ENCODE measurements at places on chromosomes 7 and 10.

- DNase-seq = no peak
Observed at GRCh38 chr10:80281292-80281691, 8.2 kb downstream of the MAT1A start.

DNA sequence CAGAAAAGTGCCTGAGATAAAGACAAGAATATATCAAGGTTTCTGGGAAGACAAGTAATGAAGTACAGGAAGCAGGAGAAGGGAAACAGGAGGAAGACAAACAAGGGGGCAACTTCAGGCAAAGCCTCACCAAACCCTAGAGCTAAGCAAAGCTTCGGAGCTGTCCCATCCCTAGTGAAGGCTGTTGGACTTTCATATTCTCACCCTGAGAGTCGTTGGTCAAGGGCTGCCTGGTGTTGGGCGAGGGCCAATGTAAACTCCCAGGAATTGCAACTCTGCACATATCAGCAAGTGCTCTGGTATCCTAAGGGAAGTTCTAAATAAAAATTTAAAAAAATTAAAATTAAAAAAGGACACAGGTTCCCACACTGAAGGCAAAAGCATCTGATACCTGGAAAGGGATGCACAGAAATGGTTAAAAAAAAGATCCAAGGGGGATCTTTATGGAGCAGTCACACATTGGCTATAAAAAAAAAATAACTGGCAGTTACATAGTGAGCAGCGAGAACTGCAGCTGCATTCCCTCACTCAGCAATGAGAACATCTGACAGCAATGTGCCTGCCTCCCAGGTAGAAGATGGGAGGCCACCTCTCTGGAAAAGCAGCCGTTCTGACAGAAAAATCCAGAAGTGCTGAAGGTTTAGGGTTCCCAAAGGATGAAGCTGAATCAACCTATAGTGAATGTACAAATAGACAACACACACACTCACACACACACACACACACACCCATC, 304.7 kb downstream of the WDR11 start:
- DNase-seq = no peak

DNA sequence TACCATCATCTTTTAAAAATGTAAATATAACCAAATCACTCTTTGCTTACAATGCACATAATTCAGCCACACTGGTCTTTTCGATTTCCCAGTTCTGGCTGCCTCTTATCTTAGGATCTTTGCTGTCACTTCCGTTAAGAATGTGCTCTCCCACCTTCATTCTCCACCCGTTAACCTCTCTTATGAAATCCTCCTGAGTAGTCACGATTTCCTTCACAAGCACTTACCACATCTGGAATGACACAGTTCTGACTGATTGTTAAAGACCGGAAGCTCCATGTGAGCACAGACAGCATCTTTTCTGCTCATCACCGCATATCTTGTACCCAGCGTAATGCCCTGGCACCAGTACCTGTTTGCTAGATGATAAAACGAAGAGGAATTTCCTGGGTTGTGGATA, 84.3 kb downstream of the CUL2 start:
- no peak for DNase-seq

DNA sequence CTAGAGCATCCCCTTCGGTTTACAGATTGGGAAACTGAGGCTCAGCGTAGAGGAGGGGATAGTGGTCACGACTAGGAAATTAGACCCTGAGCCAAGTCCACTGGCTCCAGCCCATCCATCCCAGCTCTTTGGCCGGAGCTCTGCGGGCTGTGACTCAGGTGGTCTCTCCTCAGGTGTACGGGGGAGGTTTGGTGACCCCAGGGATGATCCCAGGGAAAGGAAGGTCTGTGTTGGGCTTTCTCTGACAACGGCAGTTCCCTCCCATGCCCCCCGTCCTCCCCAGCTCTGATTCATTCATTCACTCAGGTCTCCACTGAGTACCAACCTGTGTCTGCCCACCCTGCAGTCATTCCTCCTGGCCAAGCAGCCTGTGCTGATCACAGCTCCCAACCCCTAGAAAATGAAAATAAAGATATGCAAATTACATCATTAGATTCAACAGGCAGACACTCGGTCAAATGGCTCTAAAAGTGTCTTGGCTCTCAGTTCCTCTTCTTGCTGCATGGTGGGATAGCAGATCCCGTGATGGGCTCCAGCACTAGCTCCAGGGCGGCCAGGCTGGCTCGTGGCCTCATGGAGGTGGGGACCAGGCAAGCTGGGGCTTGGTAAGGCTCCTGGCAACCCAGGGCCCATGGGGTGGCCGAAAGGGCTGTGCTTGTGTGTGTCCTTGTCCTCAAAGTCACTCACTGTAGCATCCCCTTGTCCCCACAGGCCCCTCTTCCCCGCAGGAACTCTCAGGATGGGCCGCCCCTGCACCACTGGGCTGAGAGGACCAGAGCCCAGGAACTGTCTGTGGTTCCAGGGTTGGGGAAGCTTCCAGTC, 37.8 kb downstream of the CLRN3 start:
- DNase-seq = no peak

DNA sequence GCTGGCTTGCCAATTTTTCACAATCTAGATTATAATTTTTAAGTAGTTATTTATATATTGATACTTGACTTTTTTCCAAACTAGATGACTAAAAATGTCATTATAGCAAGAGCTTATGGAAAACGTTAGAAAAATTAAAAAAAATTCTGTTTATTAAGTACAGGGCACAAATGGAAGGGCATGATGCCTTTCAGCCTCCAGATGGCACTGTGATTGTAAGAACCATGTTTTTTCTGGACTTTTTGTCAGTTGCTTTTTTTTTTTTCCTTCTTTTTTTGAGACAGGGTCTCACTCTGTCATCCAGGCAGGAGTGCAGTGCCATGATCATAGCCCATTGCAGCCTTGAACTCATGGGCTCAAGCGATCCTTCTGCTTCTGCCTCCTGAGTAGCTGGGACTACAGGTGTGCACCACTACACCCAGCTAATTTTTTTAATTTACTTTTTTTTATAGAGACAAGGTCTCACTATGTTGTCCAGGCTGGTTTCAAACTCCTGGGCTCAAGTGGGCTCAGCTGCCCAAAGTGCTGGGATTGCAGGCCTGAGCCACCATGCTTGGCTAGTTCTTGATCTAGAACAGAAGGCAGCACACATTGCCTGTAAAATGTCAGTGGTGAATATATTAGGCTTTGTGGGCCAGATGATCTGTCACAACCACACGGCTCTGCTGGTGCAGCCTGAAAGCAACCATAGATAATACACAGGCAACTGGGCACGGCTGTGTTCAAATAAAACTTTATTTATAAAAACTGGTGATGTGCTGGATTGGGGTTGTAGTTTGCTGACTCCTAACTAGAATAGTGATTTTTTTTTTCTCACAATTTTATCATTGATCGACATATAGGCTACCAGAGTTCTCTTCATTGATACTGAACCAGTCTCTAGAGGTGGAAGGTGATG, 27.4 kb downstream of the UCMA start:
- DNase-seq = no peak

DNA sequence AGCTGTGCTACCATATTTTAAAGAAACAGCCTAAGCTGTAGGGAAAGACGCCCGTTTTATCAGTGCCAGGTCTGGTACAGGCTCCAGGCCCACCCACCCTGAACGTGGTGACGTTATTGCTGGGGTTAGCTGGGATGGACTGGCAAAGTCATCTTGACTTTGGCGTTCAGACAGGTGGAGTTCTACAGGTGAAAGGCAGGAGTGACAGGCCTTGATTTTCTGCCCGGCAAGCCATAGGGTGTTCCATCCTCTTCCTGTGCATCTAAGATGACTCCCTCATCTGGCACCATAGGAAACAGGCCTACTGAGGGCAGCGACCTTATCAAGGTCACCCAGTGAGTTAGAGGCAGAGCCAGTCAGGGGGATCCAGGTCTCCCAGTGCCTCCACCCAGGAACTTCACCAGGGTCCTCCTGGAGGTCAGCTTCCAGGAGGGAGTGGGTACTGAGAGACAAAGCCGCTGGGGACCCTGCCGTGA, 41.6 kb downstream of the HK1 start:
- no peak for DNase-seq

GRCh38 chr10:127813290-127813689, 76.3 kb downstream of the FOXI2 start:
- no peak for DNase-seq

DNA sequence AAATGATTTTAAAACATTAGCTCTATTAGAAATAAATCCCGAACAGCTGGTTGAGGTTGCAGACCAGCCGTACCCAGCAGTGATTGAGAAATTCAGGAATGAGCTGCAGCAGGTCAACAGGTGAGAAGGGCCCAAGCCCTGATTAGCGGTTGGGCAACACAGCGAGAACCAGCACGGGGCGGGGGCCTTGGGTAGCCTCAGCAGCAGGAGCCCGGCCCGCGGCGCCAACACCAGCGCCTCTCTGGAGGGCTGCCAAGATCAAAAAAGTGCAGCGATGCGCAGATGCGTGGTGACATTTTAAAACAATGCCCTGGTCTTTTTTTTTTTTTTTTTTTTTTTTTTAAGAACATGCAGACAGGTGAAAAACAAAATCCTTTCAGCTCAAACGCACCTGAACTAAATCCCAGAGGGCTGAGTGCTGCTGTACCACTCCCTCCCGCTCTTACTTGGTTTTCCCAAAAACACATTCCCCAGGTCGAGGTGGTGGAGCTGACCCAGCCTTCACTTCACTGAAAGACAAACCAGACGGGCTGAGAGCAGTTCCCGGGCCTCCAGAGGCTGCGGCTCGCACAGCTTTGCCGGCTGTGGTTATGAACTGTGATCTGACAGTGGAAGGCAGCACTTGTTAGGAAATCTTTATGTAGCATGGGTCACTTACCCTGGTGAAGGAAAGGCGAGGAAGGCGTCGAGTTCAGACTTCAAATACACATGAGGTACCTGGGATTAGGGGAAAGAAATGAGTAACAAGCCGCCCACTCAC, 579.4 kb downstream of the SDK1 start:
- no peak for DNase-seq

DNA sequence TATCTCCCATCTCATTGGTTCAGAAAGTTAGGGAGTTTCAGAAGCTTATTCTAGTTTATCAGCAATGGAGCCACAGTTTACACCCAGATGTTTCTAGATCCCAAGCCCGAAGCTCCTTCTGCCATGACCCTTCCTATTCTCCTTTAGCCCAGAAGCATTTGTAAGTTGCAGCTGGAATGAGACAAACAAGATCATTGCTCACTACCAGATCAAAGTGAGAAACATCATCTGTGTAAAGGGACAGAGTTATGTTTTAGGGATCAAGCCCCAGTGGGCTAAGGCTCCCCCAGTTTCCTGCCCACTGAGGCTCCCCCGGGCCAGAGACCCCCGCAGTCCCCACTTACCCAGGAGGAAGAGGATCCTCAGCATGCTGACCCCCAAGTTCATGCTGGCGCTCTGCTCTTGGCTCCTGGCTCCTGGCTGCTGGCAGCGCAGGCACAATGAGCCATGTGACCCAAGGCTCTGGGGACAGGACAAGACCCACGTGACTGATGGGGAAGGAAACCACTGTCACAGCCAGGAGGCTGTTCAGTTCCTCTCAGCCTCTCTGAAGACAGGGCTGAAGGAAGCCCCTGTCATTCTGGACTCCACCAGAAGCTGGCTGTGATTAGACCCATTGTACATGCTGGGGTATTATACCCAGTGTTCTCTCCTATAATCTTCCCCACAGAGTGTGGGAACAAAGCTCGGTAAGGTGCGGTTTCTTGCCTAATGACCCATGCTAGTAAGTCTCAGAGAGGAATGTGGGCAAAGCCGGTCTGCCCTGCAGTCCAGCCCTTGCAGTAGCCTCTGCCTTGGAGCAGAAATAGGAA, at the start of gene TMEM273:
TSS of gene TMEM273 (minus strand) at position 442 of the 812 bp plus-strand sequence. CDS start at position 387, 55 bp downstream.
- DNase-seq = peak; percentile 33

DNA sequence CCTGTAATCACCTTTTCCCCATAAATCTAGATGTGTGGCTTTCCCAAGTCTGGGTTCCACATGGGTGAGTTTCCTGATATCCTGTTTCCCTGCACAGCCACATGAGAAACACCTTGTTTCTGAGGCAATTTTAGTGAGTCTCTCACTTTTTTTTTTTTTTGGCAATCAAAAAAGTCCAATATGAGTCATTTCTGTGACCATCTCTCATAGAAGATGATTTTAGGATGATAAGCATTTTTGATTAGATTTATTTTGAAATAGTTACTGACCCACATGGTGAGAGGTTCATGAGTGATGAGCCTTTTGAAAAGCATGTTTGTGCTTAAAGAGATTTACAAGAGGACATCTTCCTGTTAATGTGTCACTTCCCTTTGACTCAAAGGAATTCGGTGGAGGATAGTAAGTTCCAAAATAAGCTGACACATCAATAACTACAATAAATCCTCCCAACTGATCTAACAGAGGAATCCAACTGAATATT, 464.0 kb downstream of the INHBA start:
- no peak for DNase-seq

- no peak for DNase-seq
Observed at GRCh38 chr10:25753776-25754175, 180.3 kb upstream of the MYO3A start.

- no peak for DNase-seq
Observed at GRCh38 chr7:11737723-11738122, 94.3 kb downstream of the THSD7A start.

DNA sequence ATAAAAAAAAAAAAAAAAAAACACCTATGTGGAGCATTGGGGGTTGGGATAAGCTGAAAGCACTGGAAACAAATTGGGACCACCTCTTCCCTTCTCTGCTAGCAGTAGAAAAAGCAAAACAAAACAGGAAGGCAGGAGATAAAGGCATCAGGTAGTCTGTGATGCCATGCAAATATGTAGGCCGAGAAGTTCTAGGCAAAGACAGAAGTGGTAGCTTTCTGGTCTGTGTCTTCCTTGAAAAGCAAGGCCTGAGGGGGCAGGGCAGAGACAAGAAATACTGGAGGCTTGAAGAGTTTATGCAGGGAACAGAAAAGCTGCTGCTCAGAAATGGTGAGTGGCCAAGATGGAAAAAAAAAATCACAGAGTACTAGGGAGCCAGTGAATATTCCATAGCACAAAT, 111.1 kb downstream of the ELMO1 start:
- no peak for DNase-seq

DNA sequence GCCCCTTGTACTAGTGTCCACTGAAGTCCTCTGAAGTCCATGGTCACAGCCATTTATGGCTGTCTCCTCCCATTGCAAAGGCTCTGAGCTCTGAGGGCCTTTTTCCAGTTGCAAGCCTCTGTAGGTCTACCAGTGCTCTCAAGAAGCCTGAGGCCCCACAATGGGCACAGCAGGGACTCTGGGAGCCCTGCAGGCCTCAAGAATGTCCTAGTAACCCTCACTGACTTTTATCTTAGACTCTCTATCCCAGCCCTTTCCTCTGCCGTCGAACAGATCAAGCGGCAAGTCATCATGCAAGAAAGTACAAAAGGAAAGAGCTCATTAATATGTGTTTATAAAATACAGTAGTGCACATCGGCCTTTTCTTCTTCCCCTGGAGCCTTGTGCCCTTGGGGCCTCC, 23.4 kb downstream of the VWA2 start:
- no peak for DNase-seq

DNA sequence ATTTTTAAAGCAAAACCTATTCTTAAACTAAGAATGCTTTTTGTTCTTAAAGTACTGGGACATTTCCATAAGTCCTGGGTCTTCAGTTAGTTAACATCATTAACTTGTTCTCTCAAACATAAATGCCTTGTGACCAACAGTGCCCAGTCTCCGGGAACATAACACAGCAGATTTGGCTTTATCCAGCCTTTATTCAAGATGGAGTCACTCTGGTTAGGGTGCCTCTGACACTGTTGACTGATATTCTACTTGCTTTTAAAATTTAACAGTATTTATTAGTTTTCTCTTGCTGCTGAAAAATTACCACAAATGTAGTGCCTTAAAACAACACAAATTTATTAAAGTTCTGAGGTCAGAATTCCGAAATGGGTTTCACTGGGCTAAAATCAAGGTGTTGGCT, 44.1 kb downstream of the AVL9 start:
- no peak for DNase-seq

- DNase-seq = no peak
Observed at GRCh38 chr10:26215935-26216584, 514 bp upstream of the GAD2 start.
